ENCODE measurements at places on chromosomes 3 and 15. TPM values are rescaled to one million over a fixed set of nuclear protein-coding genes. Genes with fewer than 3 reads are reported as not detected.

DNA sequence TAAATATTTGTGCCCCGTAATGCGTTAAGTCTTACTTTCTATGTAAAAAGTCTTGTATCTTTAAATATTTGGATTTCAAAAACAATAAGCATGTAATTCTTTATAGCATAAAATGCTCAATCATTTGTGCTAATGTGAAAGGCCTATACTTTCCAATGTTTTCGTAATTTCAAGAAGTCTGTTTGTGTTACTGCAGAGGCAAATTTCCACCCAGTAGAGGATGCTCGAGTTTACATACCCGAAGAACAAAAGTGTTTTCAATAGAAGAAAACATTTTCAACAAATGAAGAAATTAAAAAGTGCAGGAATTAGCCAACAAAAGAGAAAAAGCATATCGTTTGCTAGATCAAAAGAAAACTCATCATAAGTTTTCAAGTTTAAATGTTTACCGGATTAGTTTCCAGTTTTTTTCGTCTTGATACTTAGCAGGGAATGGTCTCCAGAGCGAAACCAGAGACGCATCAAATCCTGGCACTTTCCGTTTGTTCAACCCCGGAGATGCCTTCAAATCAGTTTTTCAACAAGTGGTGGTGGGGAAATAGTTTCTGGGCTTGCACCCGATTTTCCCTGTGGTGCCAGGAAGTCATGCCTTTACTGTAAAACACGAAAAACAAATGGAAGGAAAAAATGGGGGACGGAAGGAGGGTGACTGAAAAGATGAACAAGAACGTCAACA lies 1.0 kb downstream of the CGGBP1 start:
- DNase-seq: peak; percentile 51

- DNase-seq: no peak
Observed at GRCh38 chr3:58539626-58540025, 2.6 kb upstream of the ACOX2 start.

- no peak for DNase-seq
Observed at GRCh38 chr3:135944831-135945230, 20.7 kb upstream of the PPP2R3A start.

GRCh38 chr15:49877117-49877872 lies 241.7 kb downstream of the ATP8B4 start:
- no peak for DNase-seq

- no peak for DNase-seq
Observed at GRCh38 chr3:185912512-185912911, 25.3 kb downstream of the TRA2B start.

GRCh38 chr15:89556413-89557262 lies 18.6 kb upstream of the TICRR start:
- DNase-seq: no peak

DNA sequence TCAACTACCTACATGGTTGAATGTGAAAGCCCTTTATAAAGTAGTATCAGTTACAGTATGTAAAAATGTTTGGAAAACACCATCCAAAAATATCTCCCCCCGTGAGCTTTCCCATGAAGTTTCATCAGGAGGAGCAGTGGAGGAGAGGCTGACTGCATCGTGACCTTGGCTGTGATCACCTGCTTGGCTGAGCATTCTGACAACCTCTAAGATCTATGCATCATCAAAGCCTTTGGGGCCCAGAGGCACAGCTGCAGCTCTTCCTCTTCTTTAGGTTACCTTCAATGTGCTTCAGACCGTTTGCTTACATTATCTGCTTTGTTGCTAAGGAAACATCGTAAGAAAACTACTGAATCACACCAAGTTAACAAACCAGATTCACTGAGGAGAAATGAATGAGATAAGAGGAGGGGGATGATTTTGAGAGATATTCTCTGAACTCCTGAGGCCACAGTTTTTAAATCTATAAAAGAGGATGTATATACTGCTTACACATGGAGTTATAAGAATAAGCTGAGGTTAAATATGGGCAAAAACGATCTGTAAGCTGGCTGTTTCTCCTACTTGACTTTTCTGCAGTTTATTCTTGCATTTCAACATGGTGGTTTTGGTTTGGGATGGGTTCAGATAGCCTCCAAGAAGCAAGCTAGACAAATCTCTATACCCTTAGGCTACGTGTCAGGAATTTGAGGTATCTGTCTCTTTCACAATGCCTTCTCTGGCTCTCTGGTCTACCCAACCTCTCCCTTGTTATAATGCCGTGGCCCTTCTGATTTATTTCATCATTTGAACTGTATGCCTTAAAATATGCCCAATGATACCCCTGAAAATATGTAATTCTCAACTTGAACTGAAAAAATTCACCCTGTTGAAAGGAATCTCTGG lies 4.0 kb downstream of the GCSAM start:
- peak; percentile 87 for DNase-seq

GRCh38 chr3:158920371-158920770 lies 118.5 kb downstream of the MFSD1 start:
- DNase-seq: no peak

- DNase-seq: no peak
Observed at GRCh38 chr15:67813104-67813634, 12.1 kb upstream of the SKOR1 start.

- DNase-seq: no peak
Observed at GRCh38 chr3:49417516-49418120, 4.7 kb downstream of the AMT start.

DNA sequence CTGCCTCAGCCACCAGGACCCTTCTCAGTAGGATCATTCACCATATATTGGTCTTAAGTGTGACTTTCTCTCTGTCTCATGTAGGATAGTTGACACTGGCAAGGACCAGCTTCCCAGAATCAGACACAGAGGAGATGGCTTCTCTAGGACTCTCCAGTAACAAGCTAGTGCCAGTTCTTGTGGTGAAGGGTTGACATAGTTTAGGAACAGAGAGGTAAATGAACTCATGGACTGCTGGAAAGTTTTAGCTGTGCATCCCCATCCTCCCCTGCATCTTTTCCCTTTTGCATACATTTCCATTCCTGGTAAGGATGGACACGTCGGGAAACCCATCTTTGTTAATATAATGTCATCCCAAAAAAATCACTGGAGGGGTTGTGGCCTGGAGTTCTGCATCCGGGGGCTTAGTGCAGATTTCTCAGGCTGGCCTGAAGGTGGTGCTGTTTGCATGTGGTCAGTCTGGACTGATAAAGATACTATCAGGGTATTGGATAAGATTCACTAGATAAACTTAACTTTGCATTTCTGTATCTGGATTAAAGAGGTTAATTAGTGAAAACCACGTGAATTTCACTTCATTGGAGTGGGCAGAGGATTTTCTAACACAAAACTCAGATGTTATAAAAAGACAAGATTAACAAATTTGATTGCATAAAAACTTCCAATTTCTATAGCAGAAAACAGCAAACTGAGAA lies 110.8 kb downstream of the TBC1D2B start:
- no peak for DNase-seq

DNA sequence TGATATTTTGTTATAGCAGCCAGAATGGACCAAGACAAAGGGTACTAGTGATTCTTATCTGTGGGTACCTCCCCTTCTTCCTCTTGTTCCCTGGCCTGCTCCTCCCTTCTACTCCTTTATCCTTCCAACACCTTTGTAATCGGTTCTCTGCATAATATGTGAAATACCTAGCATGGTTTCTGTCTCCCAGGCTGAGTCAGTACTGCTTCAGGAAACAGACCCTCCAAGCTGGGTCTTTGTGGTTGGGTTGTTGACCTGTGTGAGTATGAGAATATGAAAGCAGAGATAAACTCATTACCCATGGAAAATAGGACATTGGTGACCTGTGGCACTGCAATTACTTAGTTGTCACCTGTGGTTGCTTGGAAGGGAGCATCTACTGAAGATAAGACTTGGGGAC lies 69.3 kb upstream of the KLF13 start:
- no peak for DNase-seq

- DNase-seq: no peak
Observed at GRCh38 chr15:69390575-69390974, 23.6 kb upstream of the KIF23 start.

DNA sequence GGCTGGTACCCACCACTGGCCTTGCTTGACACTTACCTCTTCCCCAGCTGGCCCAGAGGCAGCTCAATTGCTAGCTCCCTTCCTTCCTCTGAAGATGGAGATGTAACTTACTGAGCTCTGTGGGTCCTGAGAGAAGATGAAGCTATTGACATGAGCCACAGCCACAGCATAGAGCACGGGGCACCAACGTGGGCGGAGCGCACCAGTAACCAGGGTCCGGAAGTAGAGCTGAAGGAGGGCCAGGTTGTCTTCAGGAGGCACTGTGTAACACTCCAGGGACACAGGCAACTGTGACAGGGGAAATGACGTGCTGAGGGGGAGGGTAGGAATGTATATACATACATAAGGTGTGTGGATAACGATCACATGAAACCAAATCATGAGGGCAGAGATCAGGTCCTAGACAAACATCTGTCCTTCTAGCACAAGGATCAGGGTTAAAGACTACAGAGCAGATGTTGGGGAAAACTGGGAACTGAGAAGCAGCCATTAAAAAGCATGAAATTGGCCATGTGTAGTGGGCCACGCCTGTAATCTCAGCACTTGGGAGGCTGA lies 4.3 kb upstream of the LTK start:
- no peak for DNase-seq

GRCh38 chr3:25354071-25354470 lies 74.0 kb upstream of the RARB start:
- DNase-seq: no peak

DNA sequence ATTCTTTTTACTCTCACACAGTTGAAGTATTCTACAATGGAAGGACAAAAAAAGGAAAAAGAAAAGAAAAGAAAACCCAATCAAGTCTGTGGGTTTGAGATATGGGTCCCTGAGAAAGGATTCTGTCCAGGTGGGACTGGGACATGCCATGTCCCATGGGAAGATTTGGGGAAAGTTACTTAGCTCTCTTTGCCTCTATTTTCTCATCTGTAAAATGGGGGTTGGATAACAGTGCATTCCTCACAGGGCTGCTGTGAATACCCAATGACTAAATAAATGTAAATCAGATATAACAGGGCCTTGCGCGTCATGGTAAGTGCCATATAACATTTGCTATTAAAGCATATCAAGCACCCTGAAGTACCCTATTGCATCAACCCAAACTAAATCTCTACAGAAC lies 105.7 kb downstream of the CPN2 start:
- no peak for DNase-seq

GRCh38 chr15:48426941-48427340 lies 95.7 kb downstream of the DUT start:
- no peak for DNase-seq

EBLN2 gene
- total RNA-seq: 8.9 TPM

THPO gene
- total RNA-seq: not detected

UROC1 gene
- not detected for total RNA-seq

LRRIQ4 gene
- total RNA-seq: not detected

CLDN11 gene
- total RNA-seq: not detected

ATP10A gene
- 67.0 TPM for total RNA-seq

NEK10 gene
- total RNA-seq: 1.6 TPM

NDUFB5 gene
- 25.4 TPM for total RNA-seq

PIK3R4 gene
- 20.8 TPM for total RNA-seq
